ENCODE measurements at places on chromosomes 12 and 14. TPM values are rescaled to one million over a fixed set of nuclear protein-coding genes. Genes with fewer than 3 reads are reported as not detected.

The LRFN5 gene
- total RNA-seq, result 0.21 TPM

The BATF gene
- total RNA-seq, result 1.7 TPM

DNA sequence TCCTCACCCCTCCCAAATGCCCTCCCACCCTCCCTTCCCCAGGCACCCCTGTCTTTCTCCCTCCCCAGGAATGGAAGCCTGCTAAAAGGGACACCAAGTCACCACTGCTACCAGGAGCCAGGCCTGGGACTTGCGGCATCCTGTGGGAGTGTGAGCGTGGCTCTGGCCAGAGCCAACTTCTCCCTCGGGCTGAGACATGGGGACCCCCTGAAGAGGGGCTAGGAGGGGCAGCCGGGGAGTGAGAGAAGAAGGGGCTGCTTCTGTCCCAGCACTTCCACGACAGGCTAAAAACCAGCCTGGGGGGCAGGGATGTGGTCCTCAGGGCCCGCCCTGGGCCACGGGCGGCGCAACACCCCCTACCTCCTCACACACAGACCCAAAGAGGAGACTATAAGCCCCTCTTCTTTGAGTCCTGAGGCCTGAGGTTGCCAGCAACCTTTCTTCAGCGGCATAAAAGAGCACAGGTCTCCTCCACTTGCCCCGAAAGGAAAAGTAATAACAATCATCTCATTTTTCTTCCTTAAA lies 278.9 kb downstream of the DPF3 start:
- no peaks in the 10 kb centered on the region for H3K27me3 ChIP-seq
- peaks cover 3% of the 10 kb centered on the region for H3K4me1 ChIP-seq
- H3K27ac ChIP-seq, result no peak overlapping the region
- H3K36me3 ChIP-seq, result no peaks in the 10 kb centered on the region
- no peak for DNase-seq

- no peak overlapping the region for H3K27ac ChIP-seq
- H3K27me3 ChIP-seq, result no peaks in the 10 kb centered on the region
- DNase-seq, result no peak
Observed at GRCh38 chr14:100045642-100046344, 19.4 kb upstream of the EVL start.

GRCh38 chr14:31127690-31128089 lies 79.9 kb downstream of the HECTD1 start:
- no peak overlapping the region for H3K4me3 ChIP-seq
- DNase-seq, result no peak
- no peaks in the 10 kb centered on the region for H3K27me3 ChIP-seq
- H3K36me3 ChIP-seq, result no peaks in the 10 kb centered on the region

- H3K4me1 ChIP-seq, result peaks cover 4% of the 10 kb centered on the region
- no peaks in the 10 kb centered on the region for H3K36me3 ChIP-seq
- H3K27ac ChIP-seq, result no peak within 1 kb of the TSS
- DNase-seq, result peak; percentile 88
Observed at GRCh38 chr14:64465191-64465822, at the start of gene AKAP5. AKAP5 (plus strand) TSS chr14:64465499; CDS start chr14:64468395, 2,896 bp downstream.

The PITPNM2 gene
- total RNA-seq, result 4.5 TPM

DNA sequence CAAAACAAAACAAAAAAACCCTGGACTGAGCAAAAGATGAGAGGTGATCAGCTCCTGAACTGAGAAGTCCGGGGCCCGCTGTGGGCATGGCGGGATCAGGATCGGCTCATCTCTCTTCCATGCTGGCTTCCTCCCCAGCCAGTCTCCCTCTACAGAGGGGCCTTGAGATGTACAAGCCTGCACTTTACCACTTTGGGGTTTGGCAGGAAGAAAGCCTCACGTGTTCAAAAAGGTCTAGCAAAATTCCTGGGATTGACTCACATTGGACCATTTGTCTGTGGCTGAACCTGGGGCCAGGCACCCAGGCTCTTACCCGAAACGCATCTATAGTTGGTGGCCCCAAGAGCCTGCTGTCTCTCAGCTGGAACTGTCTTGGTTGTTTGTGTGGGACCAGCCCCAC lies 89.0 kb downstream of the SLC24A4 start:
- no peak for DNase-seq
- H3K27me3 ChIP-seq, result peaks cover 2% of the 10 kb centered on the region
- no peaks in the 10 kb centered on the region for H3K4me1 ChIP-seq
- no peak overlapping the region for H3K27ac ChIP-seq

GRCh38 chr12:79983986-79984620 lies 49.2 kb upstream of the PPP1R12A start:
- no peaks in the 10 kb centered on the region for H3K4me1 ChIP-seq
- H3K4me3 ChIP-seq, result no peak overlapping the region
- no peak for DNase-seq
- no peak overlapping the region for H3K27ac ChIP-seq

- no peak overlapping the region for H3K27ac ChIP-seq
- no peak for DNase-seq
- no peaks in the 10 kb centered on the region for H3K36me3 ChIP-seq
- H3K4me3 ChIP-seq, result no peak overlapping the region
- H3K27me3 ChIP-seq, result no peaks in the 10 kb centered on the region
- no peaks in the 10 kb centered on the region for H3K4me1 ChIP-seq
Observed at GRCh38 chr12:104003596-104003995, 37.9 kb downstream of the TDG start.

DNA sequence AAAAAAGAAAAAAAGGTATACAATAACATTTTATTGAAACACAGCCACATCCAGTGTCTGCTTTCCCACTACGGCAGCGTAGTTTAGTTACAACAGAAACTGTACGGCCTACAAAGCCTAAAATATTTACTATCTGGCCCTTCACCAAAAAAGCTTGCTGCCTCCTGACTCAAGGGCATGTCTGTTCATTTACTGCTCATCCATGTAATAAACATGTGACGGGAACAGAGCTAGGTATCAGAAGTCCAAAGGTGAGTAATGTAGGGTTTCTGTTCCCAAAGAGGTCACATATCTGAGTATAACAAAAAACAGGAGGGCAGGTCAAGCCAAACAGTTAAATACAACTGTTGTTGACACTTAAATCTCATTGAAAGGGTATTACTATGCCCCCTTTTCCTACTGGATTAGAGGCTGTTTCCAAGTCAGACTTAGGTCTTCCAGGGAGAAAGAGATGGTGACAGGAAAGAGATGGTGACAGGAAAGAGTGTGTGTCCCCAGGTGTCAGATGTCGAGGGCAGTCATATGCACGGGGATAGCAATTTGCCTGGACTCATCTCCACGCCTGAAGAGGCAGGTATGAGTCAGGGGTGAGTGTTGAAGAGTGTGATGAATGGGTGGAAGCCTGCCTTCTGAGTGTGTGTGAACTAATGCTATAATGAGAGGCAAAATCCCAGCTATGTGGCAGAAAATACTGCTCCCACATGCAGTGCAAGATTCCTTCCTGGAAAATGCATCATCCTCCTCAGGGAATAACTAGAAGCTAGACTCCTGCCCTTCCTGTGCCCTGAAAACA lies 77.7 kb downstream of the MAP3K9 start:
- no peaks in the 10 kb centered on the region for H3K4me1 ChIP-seq
- H3K4me3 ChIP-seq, result no peak overlapping the region
- H3K36me3 ChIP-seq, result no peaks in the 10 kb centered on the region
- no peaks in the 10 kb centered on the region for H3K27me3 ChIP-seq
- no peak overlapping the region for H3K27ac ChIP-seq

DNA sequence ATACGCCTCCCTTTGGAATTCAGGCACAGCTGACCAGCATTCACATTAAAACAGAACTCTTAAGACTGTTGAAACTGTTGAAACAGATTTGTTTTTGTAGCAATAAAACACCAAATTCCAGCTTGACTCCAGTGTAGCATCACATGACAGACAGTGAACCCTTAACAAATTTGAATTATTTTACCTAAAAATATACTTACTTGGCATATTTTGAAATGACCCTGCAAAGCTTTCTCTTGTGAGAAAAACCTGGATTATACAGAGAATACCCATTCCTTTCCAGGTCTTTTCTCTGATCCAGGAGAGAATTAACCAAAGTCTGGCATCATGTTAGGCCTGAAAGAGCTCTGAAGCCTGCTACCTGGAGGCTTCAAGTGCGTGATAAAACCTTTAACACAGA lies 410.3 kb downstream of the FOXG1 start:
- H3K4me1 ChIP-seq, result no peaks in the 10 kb centered on the region
- H3K27ac ChIP-seq, result no peak overlapping the region
- H3K27me3 ChIP-seq, result no peaks in the 10 kb centered on the region
- no peak overlapping the region for H3K4me3 ChIP-seq
- DNase-seq, result no peak

The ZFYVE21 gene
- total RNA-seq, result 15.1 TPM

- H3K36me3 ChIP-seq, result no peaks in the 10 kb centered on the region
- H3K4me1 ChIP-seq, result no peaks in the 10 kb centered on the region
- no peaks in the 10 kb centered on the region for H3K27me3 ChIP-seq
Observed at GRCh38 chr12:71973687-71974086, 35.0 kb downstream of the TPH2 start.

All from pancreas (tissue), 10 donors.